Fibroblast of skin of left biceps (primary cell): ENCODE measurements at places on chromosomes 12 and 14.

DNA sequence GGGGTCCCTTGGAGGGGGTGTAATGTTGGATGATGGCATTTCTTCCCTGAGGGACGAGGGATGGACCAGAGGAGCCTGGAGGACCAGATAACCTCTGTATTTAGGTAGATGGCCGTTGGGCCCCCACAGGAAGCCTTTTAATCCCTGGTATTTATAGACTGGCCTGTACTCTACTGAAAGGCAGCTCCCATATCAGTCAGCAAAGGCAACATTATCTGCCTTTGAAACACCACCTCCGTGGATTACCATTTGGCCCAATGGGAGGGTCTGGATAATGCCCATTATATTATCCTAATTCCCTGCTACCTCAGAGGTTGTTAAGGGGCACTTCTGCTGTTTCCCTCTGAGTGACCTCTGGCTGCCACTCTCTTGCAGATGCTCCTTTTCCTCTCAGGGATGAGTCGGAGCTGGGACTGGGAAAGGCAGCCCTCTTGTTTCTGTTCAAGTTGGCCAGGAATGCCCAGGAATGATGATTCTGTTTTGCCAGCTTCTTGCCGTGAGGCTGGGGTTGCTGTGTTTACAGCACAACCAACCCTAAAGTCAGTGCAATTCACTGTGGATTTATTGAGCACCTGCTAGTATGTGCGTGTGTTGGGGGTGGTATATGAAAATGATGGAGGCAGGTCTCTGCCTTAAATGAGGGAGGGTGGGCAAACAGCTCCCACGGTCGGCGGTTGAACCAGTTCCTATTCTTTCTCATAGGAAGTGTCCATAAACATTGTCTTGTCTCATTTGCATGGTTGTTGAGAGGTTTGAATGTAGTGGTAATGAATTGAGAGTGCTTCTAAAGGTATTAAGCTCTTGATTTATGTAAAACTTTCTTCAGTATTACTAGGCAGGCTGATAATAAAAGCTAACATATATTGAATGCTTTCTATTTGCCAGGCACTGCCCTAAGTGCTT, 18.1 kb downstream of the SUSD6 start:
- no peak for DNase-seq

- no peak for DNase-seq
These were observed 25.8 kb upstream of the BEGAIN start for GRCh38 chr14:100612986-100613385.

GRCh38 chr14:63039866-63040265, 5.4 kb downstream of the KCNH5 start:
- no peak for DNase-seq

- DNase-seq = no peak
These were observed 291.5 kb upstream of the SRRM4 start for GRCh38 chr12:118689793-118690192.

GRCh38 chr12:75888874-75889613, 142.5 kb downstream of the PHLDA1 start:
- DNase-seq = no peak
